ENCODE measurements at places on chromosomes 16 and 17.

DNA sequence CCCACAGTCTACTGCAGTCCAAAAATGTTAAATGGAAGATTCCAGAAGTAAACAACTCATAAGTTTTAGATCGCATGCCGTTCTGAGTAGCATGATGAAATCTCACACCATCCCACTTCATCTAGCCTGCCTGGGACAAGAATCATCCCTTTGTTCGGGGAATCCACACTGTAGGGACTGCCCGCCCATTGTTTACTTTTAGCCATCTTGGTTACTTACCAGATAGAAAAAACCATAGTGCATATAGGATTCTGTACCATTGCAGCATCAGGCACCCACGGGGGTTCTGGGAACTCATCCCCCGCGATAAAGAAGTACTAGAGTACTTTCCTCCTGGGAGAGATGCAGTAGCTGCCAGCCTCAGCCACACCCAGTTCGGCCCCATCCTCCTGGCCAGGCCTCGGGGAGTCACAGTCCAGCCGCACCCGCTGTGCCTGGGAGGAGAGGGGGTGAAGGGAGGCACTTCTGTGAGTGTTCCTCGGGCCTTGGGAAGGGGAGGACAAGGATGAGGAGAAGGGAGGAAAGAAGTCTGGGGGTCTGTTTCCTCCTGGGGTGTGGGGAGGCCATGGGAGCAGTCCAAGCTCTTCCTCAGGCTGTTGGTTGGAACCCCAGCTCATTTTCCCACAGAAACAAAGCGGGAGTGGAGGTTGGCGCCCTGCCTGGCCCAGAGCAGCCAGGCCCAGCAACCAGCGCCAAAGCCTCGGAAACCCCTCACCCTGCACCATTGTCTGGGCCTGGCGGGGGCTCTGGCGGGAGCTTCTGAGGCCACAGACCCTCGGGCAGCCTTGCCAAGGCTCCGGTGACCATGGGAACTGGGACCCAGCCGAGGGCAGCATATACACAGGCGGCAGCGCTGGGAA, 8.9 kb downstream of the TRIM47 start:
- no peak for DNase-seq

DNA sequence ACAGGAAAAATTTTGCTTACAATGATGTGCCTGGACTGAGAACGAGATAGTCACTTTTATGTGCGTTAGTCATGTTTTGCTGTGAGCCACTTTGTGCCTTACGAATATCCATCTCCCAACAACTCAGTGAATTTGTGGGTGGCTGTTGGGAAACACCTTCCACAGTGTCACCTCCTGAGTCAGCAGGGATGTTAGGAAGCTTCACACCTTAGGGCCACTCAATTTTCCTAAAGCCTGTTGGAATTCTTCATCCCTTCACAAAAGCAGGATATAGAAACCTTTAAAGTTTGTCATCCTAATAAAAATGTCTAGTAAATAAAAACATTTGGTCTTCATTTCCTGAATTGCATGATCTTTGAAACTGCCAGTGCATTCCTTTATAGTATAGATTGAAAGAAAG, 4.3 kb upstream of the KRTAP3-1 start:
- DNase-seq: no peak

- no peak for DNase-seq
Observed at GRCh38 chr17:48012151-48012520, 25.5 kb downstream of the COPZ2 start.

GRCh38 chr16:4768549-4769305, 1.8 kb upstream of the ZNF500 start:
- peak; percentile 95 for DNase-seq

DNA sequence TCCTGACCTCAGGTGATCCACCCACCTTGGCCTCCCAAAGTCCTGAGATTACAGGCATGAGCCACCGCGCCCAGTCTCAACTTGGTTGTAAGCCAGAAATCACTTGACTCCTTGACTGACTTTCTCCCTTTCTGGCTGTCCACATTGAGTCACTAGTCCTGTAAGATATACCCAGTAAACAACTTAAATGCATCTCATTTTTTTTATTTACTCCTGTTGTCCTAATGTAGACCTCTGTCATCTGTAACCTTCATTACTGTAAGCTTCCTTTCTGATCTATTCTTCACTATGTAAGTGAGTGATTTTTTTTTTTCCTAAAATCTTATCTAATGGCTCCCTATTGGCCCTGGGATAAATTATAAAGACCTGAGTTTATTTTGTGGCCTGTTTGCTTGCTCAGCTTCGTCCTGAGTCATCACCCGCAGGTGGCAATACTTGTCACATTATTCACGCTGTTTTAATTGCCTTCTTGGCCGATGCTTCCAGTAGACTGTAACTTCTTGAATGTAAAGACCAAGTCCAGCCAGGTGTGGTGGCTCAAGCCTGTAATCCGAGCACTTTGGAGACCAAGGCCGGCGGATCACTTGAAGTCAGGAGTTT, 41.0 kb downstream of the PAFAH1B1 start:
- no peak for DNase-seq

DNA sequence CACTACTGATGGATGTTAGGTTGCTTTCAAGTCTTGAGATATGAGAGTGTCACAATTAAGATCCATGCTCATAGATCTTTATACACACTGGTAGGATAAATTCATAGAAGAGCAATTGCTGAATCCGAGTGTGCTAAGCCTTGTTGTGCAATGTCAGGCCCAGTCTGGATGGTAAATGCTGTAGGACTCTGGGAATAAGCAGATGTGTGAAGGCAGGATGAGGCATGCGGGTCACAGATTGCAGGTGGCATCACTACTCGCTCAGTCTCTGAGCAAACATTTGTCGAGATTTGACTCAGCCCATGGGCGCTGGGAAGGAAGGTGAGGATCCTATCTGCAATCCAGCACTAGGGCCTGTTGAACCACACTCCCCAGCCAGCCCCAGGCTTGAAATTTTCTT, 40.7 kb downstream of the TMEM186 start:
- no peak for DNase-seq

GRCh38 chr17:55420776-55421178, 858 bp downstream of the MMD start:
- DNase-seq: no peak

All from MV-4-11 (cell line).